Gastrocnemius medialis (tissue), 4 donors: ENCODE measurements at places on chromosomes 2 and 18. TPM values are rescaled to one million over a fixed set of nuclear protein-coding genes. Genes with fewer than 3 reads are reported as not detected.

SERPINB10 gene
- total RNA-seq: not detected

ADD2 gene
- total RNA-seq: 0.36 TPM

DNA sequence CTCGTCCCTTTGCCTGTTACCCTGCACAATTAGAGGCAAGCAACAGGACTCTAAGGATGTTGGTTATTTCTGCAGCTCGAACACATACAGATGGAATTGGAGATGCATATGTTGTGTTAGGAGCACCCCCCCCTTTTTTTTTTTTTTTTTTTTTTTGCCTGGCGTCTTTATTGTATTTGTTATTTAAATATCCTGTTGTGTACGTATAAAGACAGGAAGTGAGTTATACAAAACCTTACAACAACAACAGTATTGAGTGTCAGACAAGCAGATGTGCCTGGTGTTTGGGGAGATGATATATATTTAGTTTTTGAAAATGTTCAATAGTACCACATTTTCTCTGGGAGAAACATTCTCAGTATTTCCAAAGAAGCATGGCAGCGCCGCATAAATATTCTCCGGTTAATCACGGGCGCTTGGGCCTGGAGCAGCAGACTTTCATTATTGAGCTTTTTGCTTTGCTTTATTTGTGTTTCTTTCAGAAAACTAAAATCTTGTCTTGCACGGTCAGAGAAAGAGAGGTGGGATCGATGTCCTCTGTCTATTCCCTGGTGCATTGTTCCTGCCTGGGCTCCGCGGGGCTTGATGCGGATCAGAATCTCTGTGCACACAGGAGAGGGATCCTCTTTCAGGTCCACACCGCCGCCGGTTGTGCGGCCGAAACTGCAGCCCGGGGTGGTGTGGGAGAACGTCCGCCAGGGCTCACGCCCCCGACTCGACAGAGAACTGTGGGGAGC is 23.2 kb upstream of the ZNF516 start:
- no peak for DNase-seq

GRCh38 chr2:38064801-38065501 is 11.0 kb downstream of the CYP1B1 start:
- DNase-seq: no peak

DNA sequence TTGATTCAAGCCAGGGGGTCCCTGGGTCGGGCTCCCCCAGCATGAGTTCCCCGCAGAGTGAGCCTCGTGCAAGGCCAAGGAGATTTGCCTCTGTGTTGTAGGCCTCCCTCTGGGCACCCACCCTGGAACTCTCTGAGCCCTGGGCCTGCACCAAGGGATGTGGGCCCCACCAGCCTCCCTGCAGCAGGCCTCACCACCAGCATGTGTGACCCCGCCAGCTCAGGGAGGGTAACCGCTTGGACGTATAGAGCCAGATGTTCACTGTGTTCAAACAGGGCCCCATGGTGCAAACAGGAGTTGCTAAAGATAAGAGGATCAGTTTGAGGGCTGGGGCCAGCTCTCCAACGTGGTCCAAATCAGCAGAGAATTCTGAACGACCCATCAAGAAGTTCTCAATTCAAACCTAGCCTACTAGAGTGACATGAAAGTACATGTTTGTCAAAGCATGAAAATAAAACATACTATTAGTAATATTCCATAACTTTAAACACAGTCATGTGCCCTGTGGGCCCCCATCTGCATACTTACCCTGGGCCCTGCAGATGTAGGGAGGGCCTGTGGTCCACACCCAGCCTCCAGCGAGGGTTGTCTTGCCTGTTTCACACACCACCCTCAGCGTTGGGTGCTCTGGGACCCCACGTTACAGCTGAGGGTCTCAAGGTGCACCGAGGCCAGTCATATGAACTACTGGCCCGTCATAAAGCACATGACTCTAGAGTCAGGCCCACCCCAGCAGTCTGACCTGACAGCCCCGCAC is 5.5 kb upstream of the TUBB6 start:
- DNase-seq: no peak

DNA sequence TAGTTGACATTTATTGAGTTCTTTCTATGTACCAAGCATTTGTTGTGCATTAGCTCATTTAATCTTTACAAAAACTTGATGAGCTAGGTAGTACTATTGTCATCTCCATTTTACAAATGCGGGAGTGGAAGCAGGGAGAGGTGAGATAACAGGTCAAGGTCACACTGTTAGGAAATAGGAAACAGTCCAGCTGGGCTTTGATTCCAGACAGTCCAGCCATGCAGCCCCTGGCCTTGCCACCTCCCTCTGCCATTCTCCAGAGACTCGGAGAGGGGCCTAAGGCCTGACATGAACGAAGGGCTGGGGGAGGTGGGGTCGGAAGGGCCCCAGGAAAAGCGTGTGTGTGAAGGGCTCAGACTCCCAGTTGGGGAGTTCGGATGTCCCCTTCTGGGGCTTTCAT is 55.6 kb downstream of the ODC1 start:
- DNase-seq: no peak
